Prostate gland (tissue), 2 donors: ENCODE measurements at places on chromosomes 6 and 20. TPM values are rescaled to one million over a fixed set of nuclear protein-coding genes. Genes with fewer than 3 reads are reported as not detected.

GRCh38 chr6:5936631-5937030 lies 70.1 kb downstream of the NRN1 start:
- H3K27ac ChIP-seq = no peak overlapping the region
- no peaks in the 10 kb centered on the region for H3K36me3 ChIP-seq
- no peak for DNase-seq
- H3K27me3 ChIP-seq = no peaks in the 10 kb centered on the region
- H3K4me1 ChIP-seq = no peaks in the 10 kb centered on the region

DNA sequence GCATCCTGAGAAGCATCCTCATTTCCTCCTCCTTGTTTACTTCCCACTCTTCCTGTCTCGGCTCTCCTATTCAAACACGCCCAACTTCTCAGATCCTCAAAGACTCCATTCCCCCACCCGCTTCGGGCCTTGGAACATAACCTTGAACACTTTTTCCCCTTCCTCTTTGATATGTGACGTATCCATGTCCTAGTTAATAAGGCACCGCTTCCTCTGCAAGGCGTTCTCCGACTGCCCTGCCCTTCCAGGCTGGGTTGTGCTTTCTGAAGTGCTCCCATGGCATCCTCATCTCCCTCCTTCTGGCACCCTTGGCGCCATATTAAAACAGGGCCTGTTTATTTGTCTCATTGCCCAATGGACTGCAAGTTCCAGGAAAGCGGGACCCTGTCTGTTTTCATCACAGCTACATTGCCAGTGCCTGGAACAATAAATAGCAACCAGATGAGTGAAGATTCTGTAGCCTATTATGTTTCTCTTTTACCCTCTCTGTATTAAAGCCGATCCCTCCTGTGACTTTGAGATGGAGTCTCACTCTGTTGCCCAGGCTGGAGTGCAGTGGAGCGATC lies 115.3 kb upstream of the TRAF3IP2 start:
- no peaks in the 10 kb centered on the region for H3K4me1 ChIP-seq
- H3K36me3 ChIP-seq = no peaks in the 10 kb centered on the region
- no peak overlapping the region for H3K27ac ChIP-seq
- no peaks in the 10 kb centered on the region for H3K27me3 ChIP-seq

DNA sequence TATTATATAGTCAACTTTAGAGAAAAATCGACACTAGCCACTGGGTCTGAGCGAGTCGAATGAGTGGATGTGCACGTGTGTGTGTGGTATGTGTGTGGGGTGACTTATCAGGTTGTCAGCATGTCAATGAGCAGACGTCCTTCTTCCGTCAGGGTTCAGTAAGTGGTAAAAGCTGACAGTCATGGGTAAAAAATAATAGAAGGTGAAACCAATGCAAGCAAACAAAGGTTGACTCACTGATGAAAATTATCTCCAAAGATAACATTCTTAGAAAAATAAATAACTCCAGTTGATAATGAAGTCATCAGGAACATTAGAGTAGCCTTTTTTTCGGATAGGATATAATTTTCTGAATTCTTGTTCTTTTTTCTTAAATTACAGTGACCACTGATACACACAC lies 243.8 kb upstream of the FOXQ1 start:
- no peak overlapping the region for H3K4me3 ChIP-seq
- no peaks in the 10 kb centered on the region for H3K27me3 ChIP-seq
- H3K4me1 ChIP-seq = no peaks in the 10 kb centered on the region
- DNase-seq = no peak
- H3K36me3 ChIP-seq = no peaks in the 10 kb centered on the region
- H3K27ac ChIP-seq = no peak overlapping the region

GRCh38 chr6:1802491-1803395 lies 193.0 kb downstream of the FOXC1 start:
- peaks cover under 1% of the 10 kb centered on the region for H3K4me1 ChIP-seq
- H3K36me3 ChIP-seq = no peaks in the 10 kb centered on the region
- no peak for DNase-seq
- no peak overlapping the region for H3K4me3 ChIP-seq

OR2B2 gene
- total RNA-seq = not detected
